ENCODE measurements at places on chromosomes 3 and 15.

GRCh38 chr3:166446291-166446690 is 609.1 kb upstream of the BCHE start:
- DNase-seq, result no peak

GRCh38 chr15:34341381-34342212 is 1.3 kb downstream of the NOP10 start:
- no peak for DNase-seq

- DNase-seq, result no peak
Observed at GRCh38 chr3:189165092-189165612, 6.6 kb upstream of the TPRG1 start.

DNA sequence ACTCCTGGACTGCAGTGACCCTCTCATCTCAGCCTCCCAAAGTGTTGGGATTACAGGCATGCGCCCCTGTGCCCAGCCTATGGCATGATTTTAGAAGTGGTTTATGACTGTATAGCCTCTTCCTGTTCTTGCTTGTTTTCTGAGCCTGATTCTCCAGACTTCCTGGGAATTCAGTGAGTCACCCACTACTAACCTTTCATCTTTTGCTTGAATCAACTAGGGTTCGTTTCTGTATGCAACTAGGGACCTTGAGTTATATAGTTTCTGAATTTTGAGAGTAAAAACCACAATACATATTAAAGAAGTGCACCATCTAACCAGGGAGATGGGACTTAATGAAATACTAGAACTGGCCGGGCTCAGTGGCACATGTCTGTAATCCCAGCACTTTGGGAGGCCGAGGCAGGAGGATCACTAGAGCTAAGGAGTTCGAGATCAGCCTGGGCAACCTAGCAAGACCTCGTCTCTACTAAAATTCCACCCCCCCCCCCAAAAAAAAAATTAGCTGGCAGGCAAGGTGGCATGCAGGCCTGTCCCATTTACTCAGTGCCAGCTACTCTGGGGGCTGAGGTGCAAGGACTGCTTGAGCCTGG is 76.0 kb downstream of the ZNF609 start:
- no peak for DNase-seq

DNA sequence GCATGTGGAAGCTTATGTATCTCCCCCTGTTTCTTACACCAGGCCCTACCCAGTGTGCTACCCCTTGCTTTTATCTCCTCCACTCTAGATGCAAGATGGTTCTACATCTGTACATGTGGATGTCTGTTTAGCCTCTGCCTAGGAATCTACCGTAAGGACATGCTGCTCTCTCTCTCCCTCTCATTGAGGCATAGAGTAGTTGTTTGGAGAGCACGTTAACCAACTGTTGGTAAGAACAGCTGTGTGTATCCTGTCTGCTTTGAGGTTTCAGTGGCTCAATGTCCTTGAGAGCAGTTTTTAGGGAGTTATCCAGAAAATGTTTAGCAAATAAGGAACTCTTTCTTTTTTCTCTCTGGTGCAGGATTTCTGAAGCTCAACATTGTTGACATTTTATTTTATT is 152.8 kb downstream of the DNAJB8 start:
- DNase-seq, result no peak

- peak; percentile 89 for DNase-seq
Observed at GRCh38 chr3:138935863-138936740, 10.8 kb downstream of the FOXL2 start.

GRCh38 chr3:176581589-176581988 is 615.7 kb downstream of the TBL1XR1 start:
- no peak for DNase-seq

DNA sequence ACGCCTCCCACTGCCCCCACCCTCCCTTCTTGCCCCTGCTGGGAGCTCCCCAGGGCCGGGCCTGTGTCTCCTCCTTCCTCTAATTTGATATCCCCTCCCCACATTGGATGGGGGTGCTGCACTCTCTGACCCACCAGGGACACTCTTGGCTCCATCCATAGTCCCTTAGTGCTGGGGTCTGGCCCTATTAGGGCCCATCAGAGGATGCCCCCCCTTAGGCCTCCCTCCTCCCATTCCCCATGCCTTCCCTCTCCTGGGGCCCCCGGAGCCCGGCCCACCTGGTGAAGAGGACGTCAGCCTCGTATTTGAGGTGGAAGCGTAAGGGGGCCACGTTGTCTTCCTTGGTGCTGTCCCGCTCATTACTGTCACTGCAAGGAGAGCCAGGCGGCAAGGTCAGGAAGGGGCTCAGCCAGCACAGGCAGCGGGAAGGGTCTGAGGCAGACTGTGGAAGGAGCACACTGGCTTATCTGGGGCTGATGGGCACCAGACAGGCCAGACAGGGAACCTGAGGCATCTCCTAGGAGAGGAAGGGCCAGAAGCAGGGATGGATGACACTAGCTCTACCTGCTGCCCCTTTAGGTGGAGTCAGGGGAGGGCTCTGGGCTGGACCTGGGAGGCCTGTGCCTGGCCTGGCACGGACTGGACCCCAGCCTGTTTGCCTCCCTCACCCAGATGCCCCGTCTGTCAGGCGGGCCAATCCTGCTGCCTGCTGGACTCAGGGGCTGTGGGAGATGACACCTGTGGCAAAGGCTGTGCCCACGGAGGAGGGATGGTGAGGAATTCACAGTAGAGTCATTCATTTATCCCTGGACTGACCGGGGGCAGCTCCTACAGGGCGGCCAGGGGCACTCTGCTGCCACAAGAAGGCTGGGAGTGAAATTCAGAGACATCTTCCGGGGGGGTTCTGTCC is 36.2 kb downstream of the FEM1B start:
- DNase-seq, result no peak

- DNase-seq, result no peak
Observed at GRCh38 chr3:37937156-37937555, 53.4 kb upstream of the VILL start.

- no peak for DNase-seq
Observed at GRCh38 chr3:1726741-1727140, 371.9 kb upstream of the CNTN4 start.

- DNase-seq, result peak; percentile 79
Observed at GRCh38 chr3:38039101-38039898, at the start of gene DLEC1. DLEC1 (plus strand) TSS chr3:38039208; CDS start chr3:38039226, 18 bp downstream.

DNA sequence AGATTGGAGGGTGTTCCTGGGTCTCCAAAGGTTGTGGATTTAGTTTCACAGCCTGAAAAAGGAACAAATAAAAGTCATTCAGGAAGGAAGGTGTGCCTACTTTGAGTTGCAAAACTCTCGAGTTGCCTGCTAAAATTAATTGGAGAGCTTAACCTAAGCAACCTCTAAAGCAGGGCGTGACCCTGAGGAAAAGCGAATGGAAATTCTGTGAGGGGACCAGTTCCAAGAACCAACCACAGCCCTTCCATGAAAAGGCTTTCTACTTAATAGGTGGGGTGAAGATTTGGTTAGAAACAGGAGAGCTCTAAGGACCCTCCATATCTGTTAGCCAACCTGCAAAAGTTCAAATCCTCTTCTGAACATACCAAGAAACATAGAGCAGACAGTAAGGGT is 1.5 kb downstream of the CD80 start:
- no peak for DNase-seq

DNA sequence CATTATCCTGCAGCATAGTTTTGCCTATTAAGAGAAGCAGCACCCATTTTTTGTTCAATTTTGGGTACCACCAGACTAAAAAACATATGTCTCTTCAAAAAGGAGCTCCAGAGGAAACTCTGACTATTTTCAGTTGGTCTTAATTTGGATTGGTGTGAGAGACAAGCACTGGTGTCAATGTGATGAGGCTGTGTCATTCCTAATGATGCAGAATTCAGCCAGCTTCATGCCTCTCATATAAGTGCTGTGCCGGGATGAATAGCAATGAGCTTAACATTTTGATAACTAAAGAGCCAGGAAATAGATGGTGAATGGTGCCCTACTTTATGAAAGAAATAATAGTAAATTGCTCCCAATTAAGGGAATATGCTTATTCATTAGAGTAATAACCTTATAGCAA is 15.9 kb downstream of the POPDC2 start:
- DNase-seq, result no peak

DNA sequence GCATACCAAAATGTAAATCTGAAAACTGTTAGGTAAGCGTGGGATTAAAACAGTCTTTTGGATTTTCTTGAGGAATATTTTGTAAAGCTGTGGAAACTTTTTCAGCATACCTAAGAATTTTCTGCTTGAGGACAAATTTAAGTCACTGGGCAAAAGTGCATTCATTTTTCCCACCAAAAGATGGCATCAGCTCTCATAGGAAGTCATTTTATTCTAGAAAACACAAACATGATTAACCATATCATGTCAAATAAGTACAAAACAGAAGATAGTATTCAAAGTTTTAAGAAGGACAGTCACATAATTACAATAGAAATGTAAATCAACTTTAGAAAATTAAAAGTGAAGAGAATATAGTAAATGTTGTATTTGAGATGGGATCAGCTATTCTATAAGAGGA is 63.5 kb downstream of the SLC49A4 start:
- no peak for DNase-seq

GRCh38 chr3:78951342-78951945 is 816.4 kb downstream of the ROBO1 start:
- no peak for DNase-seq

DNA sequence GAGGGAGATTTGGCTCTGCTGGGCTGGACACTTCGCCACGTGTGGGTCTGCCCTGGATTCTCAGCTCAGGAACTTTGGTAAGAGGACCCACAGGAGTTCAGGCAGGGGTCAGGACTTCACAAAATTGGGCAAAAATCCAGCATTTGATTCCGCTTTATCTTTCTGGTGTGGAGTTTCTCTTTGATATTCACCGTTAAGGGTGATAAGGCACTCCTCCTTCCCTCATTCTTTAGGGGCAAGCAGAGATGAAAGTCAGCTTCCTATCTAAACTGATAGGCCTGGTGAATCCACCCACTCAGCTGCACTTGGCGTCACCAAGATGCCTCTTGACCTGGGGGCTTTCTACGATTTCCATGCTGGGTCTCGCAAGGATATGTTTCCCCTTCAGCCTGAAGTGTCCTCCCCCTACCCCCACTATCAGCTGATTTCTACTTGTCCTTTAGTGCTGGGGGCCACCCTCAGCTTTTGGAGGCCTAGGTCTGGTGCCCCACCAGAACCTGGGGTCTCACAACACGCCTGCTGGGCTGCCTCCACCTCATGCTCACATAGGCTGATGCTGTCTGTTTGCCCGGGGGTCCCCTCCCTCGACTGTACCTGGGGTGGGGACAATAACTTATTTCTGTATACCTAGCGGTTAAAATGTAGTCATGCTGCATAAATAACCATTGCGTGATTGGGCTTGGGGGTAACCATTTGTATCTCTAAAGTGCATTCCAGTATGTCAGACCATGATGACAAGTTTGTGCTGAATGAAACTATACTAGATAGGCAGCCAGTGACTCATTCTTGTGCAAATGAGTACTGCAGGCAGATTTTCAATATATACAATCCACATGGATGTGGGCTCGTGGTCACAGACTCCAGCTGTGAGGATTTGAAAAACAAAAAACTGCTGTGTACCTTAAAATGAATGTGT is 248.3 kb downstream of the ADAMTS17 start:
- no peak for DNase-seq

- DNase-seq, result no peak
Observed at GRCh38 chr15:84987949-84988624, 6.4 kb downstream of the PDE8A start.

DNA sequence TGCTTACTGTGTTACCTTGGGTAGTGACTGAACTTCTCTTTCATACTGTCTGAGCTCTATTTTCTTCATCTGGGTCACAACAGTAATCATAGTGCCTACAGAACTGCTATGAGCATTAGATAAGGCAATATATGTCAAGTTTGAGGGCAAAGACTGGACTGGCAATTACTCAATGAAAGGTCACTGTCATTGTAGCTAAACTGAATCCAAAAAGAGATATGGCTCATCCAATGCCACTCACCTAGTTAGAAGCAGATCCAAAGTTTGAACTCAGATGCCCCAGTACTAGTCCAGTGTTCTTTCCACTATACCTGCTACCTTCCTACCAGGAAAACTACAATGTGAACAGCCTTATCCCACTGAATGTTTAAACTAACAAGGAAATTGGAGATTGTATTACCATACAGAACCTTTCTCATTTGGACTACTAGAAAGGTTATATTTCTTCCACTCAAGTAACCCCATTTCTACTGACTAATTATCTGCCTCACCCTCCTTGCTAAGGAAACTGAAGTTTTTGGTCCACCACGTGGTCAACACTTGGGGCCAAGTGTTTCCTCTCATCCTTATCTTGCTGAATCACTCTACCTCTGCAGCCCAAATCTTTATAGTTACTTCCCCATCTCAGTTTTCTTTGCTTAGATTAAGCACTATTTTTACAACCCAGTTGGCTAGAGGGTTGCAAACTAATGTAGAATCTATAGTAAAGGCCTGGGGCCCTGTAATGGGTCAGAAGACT is 202.3 kb upstream of the LPP start:
- DNase-seq, result no peak

DNA sequence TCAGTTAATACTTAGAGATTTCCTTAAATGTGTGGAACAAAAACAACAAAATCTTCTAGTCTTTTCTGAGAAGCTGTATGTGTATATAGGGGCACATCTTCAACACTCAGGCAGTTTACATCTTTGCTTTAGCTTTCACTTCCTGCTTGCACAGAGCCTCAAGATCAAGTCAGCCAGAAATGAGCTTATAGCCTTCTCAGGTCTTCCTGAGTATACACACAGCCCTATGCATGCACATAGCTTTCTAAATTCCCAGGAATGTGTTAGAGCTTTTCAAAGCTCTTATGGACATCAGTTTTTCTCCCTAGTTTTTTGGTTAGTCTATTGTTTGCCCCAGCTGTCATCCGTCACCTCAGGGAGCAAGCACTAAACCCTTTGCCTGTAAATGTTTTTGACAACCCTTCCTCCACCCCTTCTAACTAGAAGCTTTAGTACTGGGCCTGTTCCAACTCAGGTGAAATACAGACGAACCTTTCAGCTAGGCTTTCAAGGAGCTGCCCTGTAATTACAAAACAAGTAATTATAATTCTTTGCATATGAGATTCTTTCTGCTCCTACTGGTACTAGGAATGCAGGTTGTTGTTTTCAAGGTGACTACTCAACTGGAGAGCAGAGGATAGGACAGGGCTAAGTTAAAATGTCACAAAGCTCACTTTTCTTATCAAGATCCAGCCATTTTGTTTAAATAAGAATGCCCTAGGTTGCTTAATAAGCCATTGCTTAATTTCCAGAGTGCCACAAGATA is 22.6 kb upstream of the MTMR10 start:
- no peak for DNase-seq

DNA sequence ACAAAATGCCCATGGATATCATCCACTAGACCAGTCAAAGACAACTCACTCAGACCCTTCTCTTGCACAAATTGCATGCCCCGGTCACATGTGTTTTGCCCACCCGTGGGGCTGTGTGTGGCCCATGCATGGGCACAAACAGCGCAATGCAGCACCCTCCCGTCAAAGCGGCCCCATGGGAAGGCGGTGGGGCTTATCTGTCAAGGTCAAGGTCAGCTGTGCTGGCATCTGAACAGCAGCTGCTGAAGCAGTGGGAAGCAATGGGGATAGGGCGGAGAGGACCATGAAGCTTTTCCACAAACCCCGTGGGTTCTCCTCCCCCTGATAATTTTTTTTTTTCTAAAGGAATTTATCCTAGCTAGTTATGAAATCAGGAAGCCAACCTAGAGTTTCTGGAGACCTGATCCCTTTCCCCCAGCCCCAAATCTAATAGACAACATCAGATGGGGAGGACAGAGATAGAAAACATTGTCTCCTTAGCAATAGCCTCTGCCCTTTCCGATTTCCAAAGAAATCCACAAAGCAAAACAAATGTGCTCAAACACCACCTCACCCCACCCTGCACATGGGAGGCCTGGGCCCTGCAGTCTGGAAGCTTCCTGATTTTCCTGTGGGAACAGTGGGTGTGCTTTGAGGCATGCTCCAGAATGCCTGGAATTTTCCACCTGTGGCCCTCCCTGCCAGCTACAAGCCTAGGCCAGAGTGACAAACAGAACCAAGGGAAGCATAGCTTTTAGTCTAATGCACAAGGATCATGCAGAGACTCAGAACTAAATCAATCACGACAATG is 84.4 kb downstream of the BDH1 start:
- no peak for DNase-seq

All from left ventricle myocardium superior (tissue), 1 donor.